ENCODE measurements at places on chromosomes 2 and 18.

GRCh38 chr2:45192991-45193390, 183.7 kb upstream of the SIX2 start:
- DNase-seq, result no peak

DNA sequence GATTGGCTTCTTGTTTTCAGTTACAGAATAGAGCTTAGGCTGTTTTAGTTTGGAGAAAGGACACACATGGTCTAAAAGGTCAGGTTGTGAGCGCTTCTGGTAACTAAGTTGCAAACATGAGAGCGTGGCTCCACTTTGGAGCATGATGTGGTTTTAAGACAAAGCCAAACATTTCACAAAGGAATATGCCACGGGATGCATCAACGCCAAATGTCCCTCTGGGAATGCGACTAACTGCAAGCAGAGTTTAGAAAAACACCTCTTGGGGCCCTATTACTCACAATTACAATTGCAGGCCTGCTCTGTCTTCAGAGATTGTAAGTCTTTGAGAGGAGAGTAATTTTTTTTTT, 25.4 kb downstream of the MYO7B start:
- DNase-seq, result no peak

GRCh38 chr2:214765180-214765579, 44.3 kb downstream of the BARD1 start:
- no peak for DNase-seq

DNA sequence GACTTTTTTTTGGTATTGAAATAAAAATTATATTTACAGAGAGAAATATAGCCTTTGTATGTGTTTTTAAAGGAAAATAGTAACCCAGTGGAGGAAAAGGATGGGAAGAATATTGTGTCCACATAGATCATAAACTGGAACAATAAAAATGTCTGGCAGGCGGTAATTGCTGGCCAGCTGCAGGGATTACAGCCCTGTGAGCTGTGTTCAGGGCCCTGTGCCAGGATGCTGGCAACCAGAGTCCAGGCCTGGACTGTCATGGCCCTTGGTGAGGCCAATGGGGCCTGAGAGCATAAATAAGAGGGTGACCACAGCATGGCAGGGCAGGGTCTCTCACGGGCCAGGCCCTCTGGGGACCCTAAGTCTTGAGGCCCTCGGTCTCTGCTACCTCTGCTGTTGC, 171.2 kb downstream of the ACOXL start:
- peak; percentile 76 for DNase-seq

DNA sequence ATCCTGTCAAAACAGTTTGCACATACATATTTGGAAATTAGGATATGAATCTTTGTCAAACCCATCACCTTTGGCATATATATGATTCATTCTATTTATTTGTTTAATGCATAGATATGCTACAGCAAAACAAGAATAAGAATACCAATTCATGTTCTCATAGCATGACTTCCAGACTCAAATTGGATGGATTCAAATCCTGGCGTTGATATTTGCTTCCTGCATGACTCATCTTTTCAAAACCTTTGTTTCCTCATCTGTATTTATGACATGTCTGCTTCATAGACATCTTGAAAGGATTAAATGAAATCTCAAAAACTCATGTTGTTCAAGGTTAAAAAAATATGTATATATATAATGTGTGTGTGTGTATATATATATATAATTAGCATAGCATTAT, 261.3 kb downstream of the MBD5 start:
- DNase-seq, result no peak

- no peak for DNase-seq
Observed at GRCh38 chr2:25375989-25376545, 34.3 kb upstream of the DNMT3A start.

DNA sequence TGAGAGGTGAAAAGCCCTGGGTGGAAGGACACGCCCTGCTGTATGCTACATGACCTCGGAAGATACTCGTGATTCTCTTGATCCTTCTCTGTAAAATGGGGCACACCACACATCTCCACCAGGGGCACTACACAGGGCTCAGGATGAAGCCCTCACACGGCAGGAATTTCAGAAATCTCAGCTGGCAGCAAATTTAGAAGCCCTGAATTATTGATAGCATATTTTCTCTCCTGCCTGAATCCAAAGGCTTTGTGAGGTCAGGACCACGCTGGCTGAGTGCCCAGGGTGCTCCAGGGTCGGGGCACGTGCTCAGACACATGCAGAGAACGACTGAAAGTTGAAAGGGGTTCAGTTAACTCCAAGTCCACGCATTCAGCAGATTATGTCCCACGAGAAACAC, 42.1 kb upstream of the GALR1 start:
- no peak for DNase-seq

DNA sequence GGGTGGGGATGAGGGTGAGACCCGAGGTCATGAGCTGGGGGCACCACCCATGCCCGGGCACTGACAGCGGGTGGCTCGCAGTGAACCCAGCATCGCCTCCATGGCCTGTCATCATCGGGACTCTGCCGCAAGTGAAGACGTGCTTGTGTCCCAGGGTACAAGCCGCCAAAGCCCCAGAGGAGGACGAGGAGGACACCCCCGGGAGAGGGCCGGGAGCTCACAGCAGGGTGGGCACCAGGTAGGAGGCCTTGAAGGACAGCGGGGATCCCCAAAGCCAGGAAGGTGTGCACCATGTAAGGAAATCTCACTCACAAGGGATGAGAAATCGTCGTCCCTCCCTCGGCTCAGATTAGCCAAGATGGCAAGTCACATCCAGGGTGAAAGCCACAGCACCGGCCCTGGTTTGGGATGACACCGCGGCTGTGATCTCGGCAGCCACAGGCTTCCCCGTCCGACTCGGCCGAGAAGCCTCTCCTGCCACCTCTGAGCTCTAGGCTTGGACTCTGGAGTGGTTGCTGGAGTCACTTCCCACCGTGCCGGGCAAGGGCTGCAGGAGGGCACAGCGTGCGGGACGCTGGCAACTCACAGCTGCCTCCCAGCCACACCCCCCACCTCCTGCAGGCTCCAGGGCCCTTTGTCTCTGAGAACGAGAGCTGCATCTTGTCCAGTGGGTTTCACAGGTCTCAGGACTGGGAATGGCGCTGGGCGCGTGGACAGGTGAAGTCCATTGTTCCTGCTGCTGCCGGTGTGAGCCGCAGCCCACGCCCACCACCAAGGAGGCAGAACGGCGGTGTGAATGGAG, 81.6 kb upstream of the CTDP1 start:
- DNase-seq, result no peak

DNA sequence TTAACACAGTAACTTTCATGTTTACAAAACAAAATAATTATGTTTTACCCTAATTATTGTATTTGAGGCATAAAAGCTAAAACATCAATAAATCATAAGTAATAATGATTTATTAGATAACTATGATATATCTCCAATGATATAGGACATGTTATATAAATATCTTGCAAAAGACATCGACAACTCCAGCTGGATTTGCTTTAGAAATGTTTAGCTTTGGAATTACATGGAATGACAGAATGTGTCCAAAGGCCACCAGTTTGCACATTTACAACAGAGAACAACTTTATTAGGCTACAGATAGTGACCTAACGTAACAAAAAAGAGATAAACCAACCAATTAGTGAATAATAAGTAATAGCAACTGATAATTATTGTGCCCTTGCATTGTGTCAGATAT, 475.7 kb downstream of the DCC start:
- no peak for DNase-seq

DNA sequence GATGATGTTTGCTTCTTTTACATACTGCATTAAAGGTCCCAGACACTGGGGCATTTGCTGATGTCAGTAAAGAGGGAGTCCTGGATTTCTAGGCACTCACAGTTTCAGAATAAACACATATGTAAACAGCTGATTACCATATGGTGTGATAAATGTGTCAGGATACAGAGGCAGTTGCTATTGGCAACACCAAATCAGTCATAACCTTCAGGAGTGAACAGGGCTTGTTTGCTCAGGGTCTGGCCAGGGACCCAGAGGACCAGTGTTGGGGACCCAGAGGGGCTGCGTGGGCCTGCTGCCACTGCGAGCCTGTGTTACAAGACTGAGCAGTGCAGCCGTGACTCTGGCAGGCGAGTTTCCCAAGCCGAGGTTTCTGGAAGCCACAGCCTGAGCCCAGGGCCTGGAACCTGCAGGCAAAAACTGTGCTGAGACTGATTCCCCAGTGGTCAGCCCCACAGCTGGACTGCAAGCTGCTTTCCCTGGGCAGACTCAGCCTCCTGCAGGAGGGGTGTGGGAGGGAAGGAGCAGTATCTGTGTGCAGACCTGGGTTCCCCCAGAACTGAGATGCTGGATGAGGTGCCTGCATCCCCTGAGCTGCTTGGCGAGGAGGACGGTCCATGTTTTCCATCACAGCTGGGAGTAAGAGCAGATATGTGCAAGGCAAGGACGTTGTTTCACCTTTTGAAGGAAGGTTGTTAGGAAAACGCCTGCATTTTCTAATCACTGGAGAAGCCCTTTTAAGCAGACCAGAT, 23.6 kb downstream of the ASAP2 start:
- DNase-seq, result no peak

DNA sequence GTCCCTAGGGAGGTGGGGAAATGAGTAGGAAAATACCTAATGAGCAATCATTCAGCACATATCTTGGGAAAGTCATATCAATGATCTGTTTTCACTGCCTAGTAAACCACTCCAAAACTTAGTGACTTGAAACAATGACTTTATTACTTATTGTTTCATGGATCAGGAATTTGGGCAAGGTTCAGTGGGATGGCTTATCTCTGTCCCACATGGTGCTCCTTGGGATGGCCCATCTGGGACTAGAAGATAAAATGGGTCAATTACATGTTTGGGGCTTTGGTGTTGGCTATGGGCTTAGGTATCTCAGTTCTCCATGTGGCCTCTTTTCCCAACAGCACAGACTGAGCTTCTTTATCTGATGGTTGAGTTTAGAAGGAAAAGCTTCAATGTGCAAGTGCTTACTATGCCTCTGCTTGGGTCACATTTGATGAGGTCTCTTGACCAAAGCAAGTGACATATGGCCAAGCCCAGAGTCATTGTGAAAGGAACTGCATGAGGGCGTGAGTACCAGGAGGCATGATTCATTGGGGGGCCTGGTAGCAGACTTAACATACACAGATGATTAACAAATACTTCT, 218.1 kb upstream of the TNP1 start:
- no peak for DNase-seq

DNA sequence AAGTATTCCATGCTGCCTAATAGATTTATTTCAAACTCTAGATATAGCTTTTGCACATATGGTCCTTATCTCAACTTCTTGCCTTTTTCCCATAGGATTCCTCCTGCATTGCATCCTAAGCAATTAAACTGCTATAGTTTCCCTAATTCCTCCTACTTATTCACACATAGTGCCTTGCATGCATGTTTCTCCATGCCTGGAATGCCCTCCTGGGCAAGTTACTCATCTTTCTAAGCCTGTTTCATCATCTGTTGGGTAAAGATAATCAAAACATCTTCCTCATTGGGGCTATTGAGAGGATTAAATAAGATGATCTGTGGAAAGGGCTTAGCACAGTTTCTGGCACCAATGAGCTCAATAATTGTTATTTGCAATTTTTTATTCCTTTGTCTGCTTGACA, 726.5 kb downstream of the SLC4A3 start:
- no peak for DNase-seq

DNA sequence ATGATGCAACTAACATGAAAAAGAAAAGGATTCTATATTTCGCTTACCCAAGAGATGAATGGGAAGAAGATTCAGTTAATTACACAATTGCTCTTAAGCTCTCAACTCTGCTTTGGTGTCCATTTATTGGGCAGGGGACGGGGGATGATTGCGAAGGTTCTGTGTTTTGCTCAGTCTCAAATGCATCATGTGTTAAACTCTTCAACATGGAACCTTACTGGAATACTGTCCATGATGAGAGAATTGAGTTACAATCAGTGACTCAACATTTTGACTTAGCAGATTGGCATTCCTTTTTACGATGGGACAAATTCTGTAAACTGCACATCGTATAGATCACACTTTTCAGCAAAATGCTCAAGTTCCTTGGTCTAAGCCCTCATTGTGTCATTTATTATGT, 135.6 kb downstream of the RBMS1 start:
- DNase-seq, result no peak

DNA sequence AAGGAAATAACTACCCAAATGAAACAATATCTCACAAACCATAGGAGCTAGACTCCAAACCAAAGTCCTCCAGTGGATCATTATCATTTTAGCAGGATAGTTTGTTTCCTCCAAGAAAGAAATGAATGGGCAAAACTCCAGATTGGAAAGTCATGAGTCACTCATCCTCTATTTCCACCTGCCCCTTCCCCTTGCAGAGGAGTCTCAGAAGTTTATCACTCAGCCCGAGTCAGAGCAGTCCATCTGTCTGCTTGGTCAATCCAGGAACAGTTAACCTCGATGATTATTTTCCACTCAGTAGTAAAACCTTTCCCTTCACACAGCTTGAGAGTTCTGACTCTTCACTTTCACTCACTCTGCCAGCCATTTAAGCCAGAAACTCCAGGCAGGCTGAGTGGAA, 462.2 kb downstream of the BCL11A start:
- no peak for DNase-seq

DNA sequence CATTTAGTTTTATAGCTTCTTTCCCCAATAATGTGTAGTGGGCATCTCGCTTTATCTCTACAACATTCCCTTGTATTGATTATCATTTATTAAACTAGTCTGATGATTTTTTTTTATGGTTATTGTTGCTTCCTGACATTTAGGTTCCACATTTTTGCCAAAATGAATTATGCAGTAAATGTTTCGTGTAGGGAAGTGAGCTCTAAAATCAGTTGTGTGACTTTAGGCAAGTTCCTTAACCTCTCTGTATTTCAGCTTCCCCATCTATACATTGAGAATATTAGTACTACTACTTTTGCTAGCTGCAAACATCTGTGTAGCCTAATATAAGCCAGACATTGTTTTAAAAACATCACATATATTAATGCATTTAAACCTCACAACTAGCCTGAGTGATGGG, 22.9 kb downstream of the SOCS6 start:
- no peak for DNase-seq

GRCh38 chr2:235048549-235048948, 96.7 kb downstream of the SH3BP4 start:
- no peak for DNase-seq

GRCh38 chr18:54647176-54647575, 56.1 kb downstream of the DYNAP start:
- peak; percentile 1 for DNase-seq

GRCh38 chr18:51765606-51766360, 568.3 kb upstream of the MEX3C start:
- DNase-seq, result no peak

DNA sequence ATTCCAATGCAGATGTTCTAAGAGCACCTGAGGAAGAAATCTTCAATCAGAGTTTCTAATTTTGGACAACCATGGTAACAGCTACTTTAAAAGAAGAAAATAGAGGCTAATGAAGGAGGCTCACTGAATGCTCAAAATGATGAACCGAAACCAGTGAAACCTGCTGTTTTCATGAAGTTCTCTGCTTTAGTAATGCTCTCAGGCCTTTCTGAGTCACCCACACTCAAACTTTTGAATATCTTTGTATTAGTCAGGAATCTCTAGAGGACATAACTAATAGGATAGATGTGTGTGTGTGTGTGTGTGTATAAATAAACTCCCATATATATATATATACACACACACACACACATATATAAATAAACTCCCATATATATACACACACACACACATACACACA, 76.9 kb upstream of the RIT2 start:
- no peak for DNase-seq

- DNase-seq, result peak; percentile 13
Observed at GRCh38 chr2:24972315-24972961, 683 bp upstream of the DNAJC27 start.
